Dermis lymphatic vessel endothelial cell (primary cell): ENCODE measurements at places on chromosomes 12 and 14. TPM values are rescaled to one million over a fixed set of nuclear protein-coding genes. Genes with fewer than 3 reads are reported as not detected.

The NANOG gene
- total RNA-seq: not detected in 2 replicates

The ADSS1 gene
- 0.86 and 2.6 TPM in 2 replicates for total RNA-seq

The OR6C65 gene
- total RNA-seq: not detected in 2 replicates

The APOF gene
- not detected in 2 replicates for total RNA-seq

The MUCL1 gene
- total RNA-seq: not detected in 2 replicates

The DNAL1 gene
- 4.4 and 6.5 TPM in 2 replicates for total RNA-seq

The GUCY2C gene
- not detected in 2 replicates for total RNA-seq

The SMIM41 gene
- 0.09 TPM in 1 of 2 replicates, not detected in the other for total RNA-seq

The AKAP3 gene
- 1.3 and 1.9 TPM in 2 replicates for total RNA-seq

The C1S gene
- total RNA-seq: 0.09 and 0.65 TPM in 2 replicates

The POTEG gene
- total RNA-seq: not detected in 2 replicates

The KRT5 gene
- 0.11 TPM in 1 of 2 replicates, not detected in the other for total RNA-seq

The PLCZ1 gene
- total RNA-seq: not detected in 2 replicates

The C1QL4 gene
- not detected in 2 replicates for total RNA-seq

The RDH16 gene
- total RNA-seq: 0.09 TPM in 1 of 2 replicates, not detected in the other

The ACSM4 gene
- total RNA-seq: not detected in 2 replicates

The BEGAIN gene
- total RNA-seq: under 0.01 and 0.17 TPM in 2 replicates

The STAC3 gene
- 0.11 and 0.34 TPM in 2 replicates for total RNA-seq

The KLRB1 gene
- not detected in 2 replicates for total RNA-seq

The PPP1R36 gene
- 0.54 and 0.60 TPM in 2 replicates for total RNA-seq

The PIK3C2G gene
- 0.11 and 0.52 TPM in 2 replicates for total RNA-seq

The GALNT16 gene
- not detected in 2 replicates for total RNA-seq

The KRT72 gene
- not detected in 2 replicates for total RNA-seq

The KRT79 gene
- not detected in 2 replicates for total RNA-seq

The SLC25A21 gene
- 0.43 and 0.60 TPM in 2 replicates for total RNA-seq

The DBX2 gene
- total RNA-seq: not detected in 2 replicates

The DCN gene
- total RNA-seq: 0.11 TPM in 1 of 2 replicates, not detected in the other

The UNC79 gene
- under 0.01 TPM in 2 replicates for total RNA-seq

The STAB2 gene
- 7.2 and 10.4 TPM in 2 replicates for total RNA-seq

The CLEC1A gene
- 14.4 and 15.8 TPM in 2 replicates for total RNA-seq

The KRT75 gene
- not detected in 2 replicates for total RNA-seq

The STYK1 gene
- total RNA-seq: 2.7 and 7.8 TPM in 2 replicates

The SLC4A8 gene
- 0.87 and 1.2 TPM in 2 replicates for total RNA-seq

The KRT83 gene
- total RNA-seq: not detected in 2 replicates

The TRIAP1 gene
- 26.9 and 38.2 TPM in 2 replicates for total RNA-seq

The RPGRIP1 gene
- total RNA-seq: 0.33 and 0.69 TPM in 2 replicates

The GLS2 gene
- total RNA-seq: 0.11 and 0.17 TPM in 2 replicates

The ANG gene
- 3.0 and 6.2 TPM in 2 replicates for total RNA-seq

The RPL10L gene
- total RNA-seq: not detected in 2 replicates

The FAR2 gene
- 46.3 and 60.5 TPM in 2 replicates for total RNA-seq

The RERG gene
- total RNA-seq: not detected in 2 replicates

The CLEC1B gene
- not detected in 2 replicates for total RNA-seq

The IFT43 gene
- 26.6 and 29.3 TPM in 2 replicates for total RNA-seq

The ISM2 gene
- total RNA-seq: 0.09 TPM in 1 of 2 replicates, not detected in the other

The PMCH gene
- total RNA-seq: 0.09 TPM in 1 of 2 replicates, not detected in the other

The PROX2 gene
- total RNA-seq: not detected in 2 replicates

The ANKRD33 gene
- total RNA-seq: 0.09 and 0.11 TPM in 2 replicates

The SLC35F4 gene
- total RNA-seq: not detected in 2 replicates
